ENCODE measurements at places on chromosomes 5 and 9.

- no peak for DNase-seq
Observed at GRCh38 chr5:109759306-109759705, 69.6 kb downstream of the MAN2A1 start.

GRCh38 chr5:147036691-147037245 is 158.2 kb upstream of the PPP2R2B start:
- DNase-seq = no peak

- no peak for DNase-seq
Observed at GRCh38 chr5:96958977-96959376, 23.1 kb downstream of the LNPEP start.

DNA sequence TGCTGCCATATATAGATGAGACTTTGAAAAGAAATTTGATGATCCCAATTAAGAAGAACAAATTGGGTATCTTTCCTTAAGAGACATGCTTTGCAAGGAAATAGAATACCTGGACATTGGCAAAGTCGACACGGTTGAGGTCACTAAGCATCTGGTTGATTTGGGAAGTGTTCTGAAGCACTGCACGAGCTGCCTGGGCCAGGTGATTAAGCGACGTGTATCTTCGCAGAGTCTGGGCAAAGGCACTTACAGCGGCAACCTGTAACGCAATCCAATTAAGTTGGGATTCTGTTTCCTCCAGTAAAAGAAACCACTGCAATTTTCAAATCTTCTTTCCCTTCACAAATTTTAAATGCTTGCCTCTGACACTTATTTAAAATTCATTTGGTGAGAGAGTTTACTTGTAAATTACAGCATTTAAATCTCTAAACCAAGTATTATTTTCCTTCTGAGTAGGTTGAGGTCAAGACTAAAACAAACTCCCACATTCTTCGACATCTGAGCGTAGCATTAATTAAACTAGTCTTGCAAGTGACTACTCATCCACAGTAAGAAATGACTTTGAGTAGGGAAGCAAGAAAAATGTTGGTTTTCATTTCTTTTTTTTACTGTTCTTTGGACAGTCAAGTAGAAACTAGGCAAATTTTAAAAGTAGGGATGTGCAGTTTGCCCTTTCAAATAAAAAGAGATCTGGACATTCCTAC is 262.8 kb downstream of the RFX3 start:
- no peak for DNase-seq

DNA sequence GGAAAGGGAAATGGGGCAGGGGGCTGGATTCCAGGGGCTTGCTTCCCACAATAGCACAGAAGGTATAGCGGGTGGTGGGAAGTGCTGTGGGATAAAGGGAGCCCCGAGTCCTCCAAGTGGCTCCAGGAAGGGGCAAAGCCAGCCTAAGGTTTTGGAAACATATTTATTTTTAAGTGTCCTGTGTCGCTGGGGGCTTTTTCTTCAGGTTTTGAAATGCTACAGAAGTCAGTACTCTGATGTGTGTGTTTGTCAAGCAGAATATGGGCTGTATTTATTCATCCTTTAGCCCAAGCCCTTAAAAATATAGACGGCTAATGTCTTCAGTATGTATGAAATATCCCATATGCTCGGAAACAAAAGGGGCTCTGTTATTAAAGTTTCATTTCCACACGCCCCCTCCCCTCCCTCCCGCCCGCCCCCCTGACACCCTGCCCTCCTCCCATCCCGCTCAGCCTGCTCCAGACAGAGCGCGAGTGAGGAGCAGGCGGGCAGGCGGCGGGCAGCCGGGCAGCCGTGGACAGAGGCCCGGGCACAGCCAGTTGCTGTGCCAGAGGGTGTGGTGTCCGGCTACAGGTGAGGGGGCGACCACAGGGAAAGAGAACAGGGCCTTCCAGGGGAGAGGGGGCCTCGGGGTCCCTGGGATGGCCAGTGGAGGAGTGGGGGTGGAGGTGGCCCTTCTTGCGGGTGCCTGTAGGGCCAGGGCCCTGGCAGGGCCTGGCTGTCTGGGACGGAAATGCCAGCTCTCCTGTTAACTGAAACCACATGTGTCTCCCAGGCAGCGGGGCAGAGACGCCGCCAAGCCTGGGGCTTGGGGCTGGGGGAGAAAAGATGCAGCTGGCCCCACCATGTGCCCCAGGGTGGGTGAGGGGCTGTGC is 39.6 kb upstream of the SYNPO start:
- DNase-seq = no peak

DNA sequence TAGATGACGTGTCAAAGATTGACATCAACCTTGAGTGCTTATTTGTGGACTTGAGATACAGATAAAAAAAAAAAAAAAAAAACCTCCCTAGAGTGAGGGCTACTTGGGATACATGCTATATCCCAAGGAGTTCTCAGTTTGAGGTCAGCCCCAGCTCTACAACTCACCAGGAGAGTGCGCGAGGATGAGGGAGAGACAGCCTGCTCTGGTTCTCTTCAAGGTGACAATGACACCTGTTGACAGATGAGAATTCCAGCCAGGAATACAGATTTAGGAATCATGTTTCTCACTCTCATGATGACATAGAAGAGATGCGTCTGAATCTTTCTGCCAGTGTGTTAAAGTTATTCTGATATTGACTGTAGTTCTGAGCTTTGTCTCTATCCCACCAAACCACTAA is 24.9 kb upstream of the ARHGAP26 start:
- no peak for DNase-seq

GRCh38 chr9:133523106-133523505 is 1.7 kb downstream of the MYMK start:
- peak; percentile 17 for DNase-seq

- no peak for DNase-seq
Observed at GRCh38 chr9:34451135-34451534, 7.2 kb downstream of the FAM219A start.

- no peak for DNase-seq
Observed at GRCh38 chr9:110891760-110892159, 146.5 kb downstream of the LPAR1 start.
